CD4-positive, alpha-beta T cell treated with Interleukin-15 for 4 hours (primary cell): ENCODE measurements at places on chromosomes 11 and 22.
A peak's percentile ranks its signal among the peaks of the same experiment; 100 is the strongest.

DNA sequence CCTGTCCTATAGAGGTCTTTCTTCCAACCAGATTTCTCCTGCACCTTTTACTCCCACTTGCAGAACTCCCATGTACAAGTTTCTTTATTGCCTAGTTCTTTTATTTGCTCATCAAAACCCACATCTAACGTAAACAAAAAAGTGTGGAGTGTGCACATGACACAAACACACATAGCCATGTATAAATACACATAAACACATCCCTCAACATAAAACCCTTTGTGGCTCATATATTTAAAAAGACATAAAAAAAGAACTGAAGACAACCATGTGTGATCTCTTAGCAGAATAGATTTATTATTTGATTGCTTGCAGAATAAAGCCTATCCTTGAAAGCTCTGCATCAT is 1.7 kb downstream of the HBG2 start:
- DNase-seq: no peak

DNA sequence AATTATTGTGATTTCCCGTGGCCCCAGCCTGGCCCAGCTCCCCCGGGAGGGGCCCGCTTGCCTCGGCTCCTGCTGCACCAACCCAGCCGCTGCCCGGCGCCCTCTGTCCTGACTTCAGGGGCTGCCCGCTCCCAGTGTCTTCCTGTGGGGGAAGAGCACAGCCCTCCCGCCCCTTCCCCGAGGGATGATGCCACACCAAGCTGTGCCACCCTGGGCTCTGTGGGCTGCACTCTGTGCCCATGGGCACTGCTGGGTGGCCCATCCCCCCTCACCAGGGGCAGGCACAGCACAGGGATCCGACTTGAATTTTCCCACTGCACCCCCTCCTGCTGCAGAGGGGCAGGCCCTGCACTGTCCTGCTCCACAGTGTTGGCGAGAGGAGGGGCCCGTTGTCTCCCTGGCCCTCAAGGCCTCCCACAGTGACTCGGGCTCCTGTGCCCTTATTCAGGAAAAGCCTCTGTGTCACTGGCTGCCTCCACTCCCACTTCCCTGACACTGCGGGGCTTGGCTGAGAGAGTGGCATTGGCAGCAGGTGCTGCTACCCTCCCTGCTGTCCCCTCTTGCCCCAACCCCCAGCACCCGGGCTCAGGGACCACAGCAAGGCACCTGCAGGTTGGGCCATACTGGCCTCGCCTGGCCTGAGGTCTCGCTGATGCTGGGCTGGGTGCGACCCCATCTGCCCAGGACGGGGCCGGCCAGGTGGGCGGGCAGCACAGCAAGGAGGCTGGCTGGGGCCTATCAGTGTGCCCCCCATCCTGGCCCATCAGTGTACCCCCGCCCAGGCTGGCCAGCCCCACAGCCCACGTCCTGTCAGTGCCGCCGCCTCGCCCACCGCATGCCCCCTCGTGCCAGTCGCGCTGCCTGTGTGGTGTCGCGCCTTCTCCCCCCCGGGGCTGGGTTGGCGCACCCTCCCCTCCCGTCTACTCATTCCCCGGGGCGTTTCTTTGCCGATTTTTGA is 3.3 kb upstream of the ANKRD13D start:
- peak; percentile 47 for DNase-seq

DNA sequence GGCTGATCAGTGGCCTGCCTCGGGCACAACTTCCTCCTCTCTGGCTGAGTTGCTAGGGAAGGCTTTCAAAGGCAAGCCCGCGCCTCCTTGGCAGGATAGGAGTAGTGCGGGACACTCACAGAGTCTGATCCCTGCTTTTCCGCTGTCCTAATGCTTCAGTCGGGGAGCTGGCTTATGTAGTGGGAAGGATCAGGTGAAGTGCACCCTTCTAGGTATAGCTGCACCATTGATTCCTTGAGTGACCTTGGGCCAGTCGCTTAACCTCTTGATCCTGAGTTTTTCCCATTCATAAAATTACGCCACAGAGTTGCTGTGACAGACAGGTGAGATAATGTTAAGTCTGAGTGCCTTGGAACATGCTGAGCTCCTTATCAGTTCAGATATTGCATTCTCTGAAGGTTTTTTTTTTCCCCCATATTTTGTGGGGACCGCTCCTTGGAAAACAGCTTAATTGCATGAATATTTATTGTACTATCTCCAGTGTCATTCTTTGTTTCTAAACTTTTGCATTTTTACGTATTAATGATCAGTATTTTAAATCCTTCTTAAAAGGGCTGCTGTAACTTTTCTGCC is 961 bp downstream of the IPO7 start:
- no peak for DNase-seq

DNA sequence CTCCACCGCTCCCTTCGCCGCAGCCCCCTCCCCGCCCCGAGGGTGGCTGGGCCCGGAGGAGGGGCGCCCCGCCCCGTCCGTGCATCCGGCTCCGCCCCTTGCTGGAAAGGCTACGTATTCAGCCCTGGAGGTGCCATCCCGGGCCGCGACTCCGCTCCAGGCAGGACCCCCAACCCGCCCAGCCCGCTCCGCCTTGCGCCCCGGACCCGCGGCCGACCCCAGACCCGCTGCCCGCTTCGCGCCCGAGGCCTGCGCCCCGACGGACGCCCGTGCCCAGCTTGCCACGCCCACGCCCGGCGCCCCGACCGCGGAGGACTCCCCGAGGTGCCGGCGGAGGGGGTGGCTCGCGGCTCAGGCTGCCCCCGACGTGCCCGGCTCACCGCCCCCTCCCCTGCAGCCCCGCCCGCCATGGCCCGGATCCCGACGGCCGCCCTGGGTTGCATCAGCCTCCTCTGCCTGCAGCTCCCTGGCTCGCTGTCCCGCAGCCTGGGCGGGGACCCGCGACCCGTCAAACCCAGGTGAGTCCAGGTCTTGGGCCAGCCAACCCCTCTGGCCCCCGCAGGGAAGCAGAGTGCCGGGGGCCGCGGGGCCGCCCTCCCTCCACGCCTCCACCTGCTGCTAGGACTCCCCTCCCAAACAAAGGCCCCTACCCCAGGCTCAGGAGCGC is at the start of gene ADM2:
Gene ADM2 (plus strand): TSS at position 104 of the 667 bp plus-strand sequence. CDS start 305 bp downstream, at position 409.
- DNase-seq: peak; percentile 60

DNA sequence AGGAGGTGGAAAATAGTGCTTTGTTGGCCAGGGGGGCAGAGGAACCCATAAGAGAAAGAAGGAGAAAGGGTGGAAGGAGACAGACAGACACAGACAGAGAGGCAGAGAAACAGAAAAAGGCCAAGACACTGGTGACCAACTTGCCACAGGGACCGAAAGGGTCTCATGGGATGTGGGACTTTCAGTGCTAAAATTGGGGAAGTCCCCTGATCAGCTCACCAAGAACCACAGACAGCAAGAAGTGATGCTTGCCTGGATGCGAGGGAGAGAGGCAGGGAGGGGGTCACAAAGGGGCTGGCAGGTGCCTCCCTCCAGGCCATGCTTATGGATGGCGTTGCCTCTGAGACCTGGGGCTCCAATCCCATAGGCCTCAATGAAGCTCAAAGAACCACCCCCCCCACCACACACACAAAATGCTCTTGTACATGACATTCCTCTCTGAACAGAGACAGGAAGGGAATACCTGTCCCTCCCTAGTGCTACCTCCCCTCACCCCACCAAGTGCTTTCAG is 413.4 kb downstream of the MN1 start:
- no peak for DNase-seq

GRCh38 chr22:30079952-30080533 is at the start of gene HORMAD2:
Gene HORMAD2 (plus strand): TSS chr22:30080464. CDS start chr22:30093953, 13,489 bp downstream.
- DNase-seq: no peak
